ENCODE measurements at places on chromosomes 16 and 17. TPM values are rescaled to one million over a fixed set of nuclear protein-coding genes. Genes with fewer than 3 reads are reported as not detected.

Gene OMG
- total RNA-seq: not detected

DNA sequence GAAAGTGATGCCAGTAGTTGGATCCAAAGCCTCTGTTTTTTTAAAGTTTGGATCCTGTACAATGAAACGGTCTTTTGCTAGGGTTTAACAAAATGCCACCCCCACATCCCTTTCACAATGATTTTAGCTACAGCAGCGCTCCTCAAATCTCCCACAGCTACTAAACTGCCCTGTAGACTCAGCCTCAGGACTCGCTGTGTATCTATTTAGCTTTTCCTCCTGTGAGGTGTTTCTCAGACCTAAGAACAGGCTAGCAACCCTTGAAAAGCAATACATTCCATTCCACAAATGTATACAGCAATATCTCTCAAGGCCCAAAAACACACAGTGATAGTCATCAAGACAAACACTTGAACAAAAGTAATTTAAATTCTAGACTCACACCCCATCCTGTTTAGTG lies 206.4 kb downstream of the ZFHX3 start:
- DNase-seq: no peak

Gene SCARF1
- total RNA-seq: 0.97 TPM

DNA sequence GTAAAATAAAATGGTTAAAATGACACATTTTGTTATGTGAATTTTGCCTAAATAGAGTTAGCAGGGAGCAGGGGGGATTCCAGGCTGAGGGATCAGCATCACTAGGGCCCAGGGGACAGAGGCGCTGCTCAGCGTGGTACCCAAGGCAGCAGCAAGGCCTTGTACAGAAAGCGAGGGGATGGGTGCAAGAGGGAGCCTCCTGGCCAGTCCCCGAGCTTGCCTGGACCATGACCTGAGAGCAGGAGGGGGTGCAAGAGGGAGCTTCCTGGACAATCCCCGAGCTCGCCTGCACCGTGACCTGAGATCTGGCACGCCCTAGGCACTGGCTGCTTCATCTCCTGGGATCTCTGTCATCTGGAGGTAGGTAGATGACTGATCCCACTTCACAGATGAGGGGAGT lies 17.3 kb upstream of the JPH3 start:
- no peak for DNase-seq

Gene IL17C
- total RNA-seq: not detected

Gene RHBDL1
- total RNA-seq: 2.2 TPM

GRCh38 chr17:2049333-2050299 lies 5.3 kb upstream of the HIC1 start:
- DNase-seq: peak; percentile 88

Gene USH1G
- total RNA-seq: 0.56 TPM

Gene ZFPM1
- total RNA-seq: 24.0 TPM

DNA sequence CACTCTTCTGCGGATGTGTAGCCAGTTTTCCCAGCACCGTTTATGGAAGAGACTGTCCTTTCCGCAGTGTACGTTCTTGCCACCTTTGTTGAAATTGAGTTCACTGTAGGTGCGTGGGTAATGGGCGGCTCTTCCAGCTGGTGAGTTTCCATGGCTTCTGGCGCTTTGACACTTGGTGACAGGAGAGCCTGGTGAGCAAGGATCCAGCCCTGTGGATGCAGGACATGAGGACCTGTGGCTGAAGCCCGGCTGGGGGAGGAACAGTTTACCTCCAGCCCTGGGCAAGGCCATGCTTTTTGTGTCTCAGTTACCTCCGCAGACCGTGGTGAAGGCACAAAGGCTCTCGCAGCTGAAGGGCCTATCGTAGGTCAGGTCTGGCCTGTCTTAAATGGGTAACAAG lies 166.5 kb downstream of the LAT start:
- DNase-seq: no peak

Gene SUPT6H
- total RNA-seq: 61.3 TPM

DNA sequence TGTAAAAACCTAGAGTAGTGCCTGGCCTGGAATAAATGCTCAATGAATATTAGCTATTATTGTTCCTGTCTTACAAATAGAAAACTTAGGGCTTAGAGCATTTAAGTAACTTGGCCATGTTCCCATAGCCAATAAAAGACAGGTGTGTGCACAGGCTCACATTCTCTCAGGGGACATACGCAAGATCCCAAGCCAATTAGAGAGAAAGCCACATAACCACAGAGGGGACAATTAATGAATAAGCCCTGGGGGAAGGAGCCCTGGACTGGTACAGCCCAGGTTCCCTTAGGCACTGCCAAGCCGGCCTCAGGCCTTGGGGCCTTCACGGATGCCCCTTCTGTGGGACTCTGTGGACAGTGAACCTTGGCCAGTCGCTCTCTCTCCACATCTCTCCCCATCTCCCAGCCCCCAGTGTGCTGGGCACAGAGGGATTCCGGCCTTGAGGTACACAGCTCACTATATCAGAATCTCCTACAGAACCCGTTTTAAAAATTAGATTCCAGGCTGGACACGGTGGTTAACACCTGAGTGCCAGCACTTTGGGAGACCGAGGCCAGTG lies 27.3 kb upstream of the ABCC12 start:
- DNase-seq: no peak

- DNase-seq: no peak
Measured at GRCh38 chr17:17849147-17849820, 12.5 kb upstream of the SREBF1 start.

Gene CLEC19A
- not detected for total RNA-seq

- no peak for DNase-seq
Measured at GRCh38 chr17:32007463-32008298, 498 bp downstream of the LRRC37B start.

GRCh38 chr16:50679266-50679665 lies 1.8 kb downstream of the SNX20 start:
- DNase-seq: no peak

Gene KLHL11
- 20.5 TPM for total RNA-seq

Gene MYH11
- not detected for total RNA-seq

Gene PRKAR1A
- 263 TPM for total RNA-seq

Gene ARHGDIG
- total RNA-seq: 2.5 TPM

GRCh38 chr16:25014500-25015147 lies 545 bp downstream of the ARHGAP17 start:
- peak; percentile 71 for DNase-seq

Gene KRTAP3-2
- not detected for total RNA-seq

- no peak for DNase-seq
Measured at GRCh38 chr16:82945420-82946101, 318.8 kb downstream of the CDH13 start.

DNA sequence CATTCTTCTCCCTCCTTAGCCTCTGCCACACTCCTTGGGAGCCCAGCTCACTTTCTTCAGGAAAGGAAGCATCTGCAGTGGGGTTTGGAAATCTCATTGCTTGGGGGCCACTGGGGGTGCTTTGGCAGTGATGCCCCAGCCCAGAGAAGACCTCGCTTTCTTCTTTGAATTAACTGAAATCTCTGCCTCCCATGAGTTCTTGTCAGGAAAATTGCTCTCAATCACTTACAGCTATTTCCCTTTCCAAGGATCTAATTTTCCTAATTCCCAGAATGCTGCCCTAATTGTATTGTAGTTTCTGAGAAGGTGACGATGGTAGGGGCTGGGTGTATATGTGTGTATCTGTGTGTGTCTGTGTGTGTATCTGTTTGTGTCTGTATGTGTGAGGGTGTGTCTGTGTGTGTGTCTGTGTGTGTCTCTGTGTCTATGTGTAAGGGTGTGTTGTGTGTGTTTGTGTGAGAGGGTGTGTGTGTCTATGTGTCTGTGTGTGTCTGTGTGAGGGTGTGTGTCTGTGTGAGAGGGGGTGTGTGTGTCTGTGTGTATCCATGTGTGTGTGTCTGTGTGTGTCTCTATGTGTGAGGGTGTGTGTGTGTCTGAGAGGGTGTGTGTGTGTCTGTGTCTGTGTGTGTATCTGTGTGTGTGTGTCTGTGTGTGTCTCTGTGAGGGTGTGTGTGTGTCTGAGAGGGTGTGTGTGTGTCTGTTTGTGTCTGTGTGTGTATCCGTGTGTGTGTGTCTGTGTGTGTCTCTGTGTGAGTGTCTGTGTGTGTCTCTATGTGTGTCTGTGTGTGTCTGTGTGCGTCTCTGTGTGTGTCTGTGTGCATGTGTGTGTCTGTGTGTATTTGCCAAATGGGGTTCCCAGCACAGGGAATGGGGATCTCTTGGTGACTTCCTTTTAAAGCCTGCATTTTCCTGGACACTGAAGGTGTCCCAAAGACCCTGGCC lies 83.5 kb upstream of the DNAJA2 start:
- no peak for DNase-seq

Gene KRT12
- total RNA-seq: not detected

GRCh38 chr16:30937692-30938091 lies 11.2 kb upstream of the ORAI3 start:
- no peak for DNase-seq

DNA sequence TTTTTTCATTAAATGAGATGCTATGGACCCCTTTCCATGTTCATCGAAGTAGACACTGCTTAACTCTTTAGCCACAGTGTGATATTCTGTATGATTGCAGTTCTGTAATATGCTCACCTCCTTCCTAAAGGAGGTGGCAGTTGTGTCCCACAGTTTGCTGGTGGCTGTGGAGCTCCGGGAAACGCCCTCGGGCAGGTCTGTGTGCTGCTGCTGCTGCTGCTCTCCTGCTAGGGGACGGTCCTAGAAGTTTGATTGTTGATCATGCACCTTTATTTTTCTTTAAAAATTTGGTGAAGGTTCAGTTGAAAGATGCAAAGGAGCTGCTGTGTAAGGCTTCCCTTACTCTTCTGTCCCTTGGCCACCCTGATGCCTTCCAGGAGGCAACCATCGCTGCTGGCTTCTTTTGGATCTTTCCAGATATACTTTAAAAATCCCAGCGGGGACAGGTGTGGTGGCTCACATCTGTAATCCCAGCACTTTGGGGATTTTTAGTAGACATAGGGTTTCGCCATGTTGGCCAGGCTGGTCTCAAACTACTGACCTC lies 8.4 kb upstream of the CLEC18A start:
- no peak for DNase-seq

GRCh38 chr17:44222112-44222869 lies 2.8 kb upstream of the UBTF start:
- no peak for DNase-seq

Gene CTRB2
- not detected for total RNA-seq

GRCh38 chr17:77839698-77840512 lies 118.6 kb upstream of the TNRC6C start:
- DNase-seq: no peak

DNA sequence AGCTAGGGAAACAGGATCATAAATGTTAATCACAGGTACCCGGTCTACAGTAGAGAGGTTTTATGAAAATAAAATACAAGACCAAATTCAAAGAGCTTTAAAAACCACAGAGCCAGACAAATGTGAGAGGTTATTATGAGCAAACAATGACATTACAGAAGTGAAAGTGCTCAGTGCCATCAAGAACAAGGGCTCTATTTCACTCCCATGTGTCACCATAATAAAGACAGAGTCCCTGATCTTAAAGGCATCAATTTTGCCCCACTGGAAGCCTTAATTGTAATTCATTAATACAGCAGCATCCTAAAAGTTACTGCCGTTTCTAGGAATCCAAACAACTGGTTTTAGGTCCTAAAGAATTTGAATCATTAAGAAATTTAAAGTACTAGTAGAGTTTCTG lies 43.7 kb upstream of the CDRT4 start:
- no peak for DNase-seq

DNA sequence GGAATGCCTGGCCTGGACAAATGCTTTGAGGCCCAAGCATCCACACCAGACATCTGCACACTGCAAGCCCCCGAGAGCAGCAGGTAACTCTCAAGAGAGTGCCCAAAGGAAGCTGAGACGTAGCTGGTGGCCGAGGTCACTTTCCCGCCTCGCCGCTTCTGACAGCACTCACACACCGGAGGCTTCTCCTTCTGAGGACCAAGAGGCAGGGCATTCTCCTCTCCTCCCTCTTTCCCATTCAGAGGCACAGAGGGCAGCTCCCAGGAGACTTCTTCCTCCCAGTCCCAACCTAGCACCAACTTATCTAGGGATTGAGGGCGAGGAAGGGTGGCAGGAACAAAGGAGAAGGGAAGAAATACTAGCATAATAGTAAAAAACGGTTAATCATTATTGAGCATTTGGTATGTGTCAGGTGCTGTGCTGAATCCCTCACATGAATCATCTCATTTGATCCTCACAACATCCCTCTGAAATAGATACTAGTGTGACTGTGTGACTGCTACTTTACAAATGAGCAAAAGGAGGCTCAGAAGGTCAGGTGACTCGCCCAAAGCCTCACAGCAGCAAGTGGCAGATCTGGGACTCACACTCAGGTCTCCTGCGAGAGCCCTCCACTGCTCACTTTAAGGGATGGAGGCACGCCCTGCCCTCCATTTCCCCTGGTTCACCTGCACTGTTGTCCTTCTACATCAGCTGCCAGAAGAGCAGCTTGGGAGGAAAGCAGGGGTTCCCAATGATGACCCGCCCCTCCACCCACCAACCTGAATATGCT lies 41.8 kb downstream of the MYO18A start:
- no peak for DNase-seq

DNA sequence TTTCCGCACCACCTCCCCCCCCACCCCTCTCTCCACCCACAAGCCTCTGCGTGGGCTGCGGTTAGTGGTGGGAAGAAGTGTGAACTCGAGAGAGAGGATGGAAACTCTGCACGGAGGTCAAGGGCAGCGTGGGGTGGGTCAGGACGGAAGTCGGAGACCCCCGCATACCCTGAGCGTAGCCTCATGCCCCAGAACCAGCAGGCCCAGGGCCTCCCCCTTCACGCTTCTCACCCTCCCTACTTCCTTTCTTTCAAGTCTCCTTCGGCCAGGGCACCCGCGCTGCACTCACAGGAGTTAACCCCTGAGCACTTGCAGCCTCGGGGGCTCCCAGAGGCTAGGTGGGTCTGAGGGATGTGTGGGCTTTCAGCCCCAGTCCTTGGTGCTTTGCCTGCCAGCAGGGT lies 9.2 kb downstream of the TBKBP1 start:
- no peak for DNase-seq

GRCh38 chr17:6510321-6510977 lies 45.9 kb downstream of the PITPNM3 start:
- DNase-seq: no peak

DNA sequence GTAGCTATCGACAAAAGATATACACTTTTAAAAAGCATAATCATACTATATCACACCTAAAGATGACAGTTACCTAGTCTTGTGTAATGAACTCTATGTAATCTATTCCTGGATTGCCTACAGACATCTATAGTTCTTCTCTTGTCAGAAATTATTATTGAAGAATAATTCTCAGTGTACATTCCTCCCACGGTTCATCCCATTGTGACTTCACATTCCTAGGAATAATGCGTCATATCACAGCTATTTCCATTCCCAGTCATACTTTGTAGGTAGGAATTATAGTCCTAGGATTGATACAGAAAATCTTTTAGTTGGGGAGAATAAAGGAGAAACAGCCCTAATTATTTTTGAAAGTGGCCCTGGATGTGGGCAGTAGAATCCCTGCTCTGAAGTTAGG lies 44.0 kb upstream of the ABCC11 start:
- no peak for DNase-seq

Gene ZNF646
- total RNA-seq: 21.0 TPM

- no peak for DNase-seq
Measured at GRCh38 chr17:73956169-73956568, 247.3 kb upstream of the RPL38 start.

GRCh38 chr17:39867880-39868553 lies at the start of gene ZPBP2:
ZPBP2 (plus strand) TSS chr17:39868202; CDS start chr17:39868355, 153 bp downstream.
- no peak for DNase-seq

Gene PRPSAP2
- total RNA-seq: 37.0 TPM
